ENCODE measurements at places on chromosomes 5 and 9.

GRCh38 chr5:30331534-30331933, 862.0 kb upstream of the CDH6 start:
- no peak for DNase-seq

DNA sequence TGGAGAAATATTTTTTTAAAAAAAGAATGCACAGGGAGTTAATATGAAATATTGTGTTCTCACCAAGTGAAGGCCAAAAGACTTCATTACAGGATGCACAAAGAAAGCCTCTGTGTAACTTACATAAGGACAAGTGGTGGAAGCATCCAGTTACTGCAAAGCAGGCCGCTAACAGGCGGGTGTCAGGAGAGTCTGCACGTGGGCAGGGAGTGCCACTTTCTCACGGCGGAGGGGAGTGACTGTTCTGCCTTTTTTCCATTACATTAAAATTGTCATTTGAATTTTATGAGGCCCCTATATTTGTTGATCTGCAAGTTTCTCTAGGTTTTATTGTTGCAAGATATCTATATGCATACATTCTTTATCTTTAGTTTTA, 28.1 kb upstream of the SPATA31E1 start:
- DNase-seq, result no peak

GRCh38 chr9:135888766-135889394, 18.5 kb downstream of the CAMSAP1 start:
- DNase-seq, result no peak

DNA sequence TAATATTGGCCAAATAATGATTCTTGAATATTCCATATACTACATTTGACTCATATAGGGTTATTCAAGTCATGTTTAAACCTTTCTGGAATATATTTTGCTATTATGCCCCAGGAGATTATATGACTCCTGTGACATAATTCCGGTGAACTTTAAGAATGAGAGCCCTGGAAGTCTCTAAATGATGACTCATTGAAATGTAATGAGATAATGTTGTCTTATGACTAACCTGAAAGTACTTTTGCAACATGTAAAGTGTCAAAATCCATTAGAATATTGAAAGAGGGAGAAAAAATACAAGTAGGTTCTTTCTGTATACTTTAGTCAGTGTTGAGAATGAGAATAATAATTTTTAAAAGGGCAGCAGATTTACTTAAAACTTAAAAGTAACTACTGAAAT, 830.4 kb downstream of the MAT2B start:
- DNase-seq, result no peak

GRCh38 chr9:134896834-134897583, 16.4 kb downstream of the FCN2 start:
- no peak for DNase-seq

GRCh38 chr5:134584662-134585061, 48.0 kb downstream of the SAR1B start:
- DNase-seq, result no peak
